ENCODE measurements at places on chromosomes 12 and 14. TPM values are rescaled to one million over a fixed set of nuclear protein-coding genes. Genes with fewer than 3 reads are reported as not detected.

DNA sequence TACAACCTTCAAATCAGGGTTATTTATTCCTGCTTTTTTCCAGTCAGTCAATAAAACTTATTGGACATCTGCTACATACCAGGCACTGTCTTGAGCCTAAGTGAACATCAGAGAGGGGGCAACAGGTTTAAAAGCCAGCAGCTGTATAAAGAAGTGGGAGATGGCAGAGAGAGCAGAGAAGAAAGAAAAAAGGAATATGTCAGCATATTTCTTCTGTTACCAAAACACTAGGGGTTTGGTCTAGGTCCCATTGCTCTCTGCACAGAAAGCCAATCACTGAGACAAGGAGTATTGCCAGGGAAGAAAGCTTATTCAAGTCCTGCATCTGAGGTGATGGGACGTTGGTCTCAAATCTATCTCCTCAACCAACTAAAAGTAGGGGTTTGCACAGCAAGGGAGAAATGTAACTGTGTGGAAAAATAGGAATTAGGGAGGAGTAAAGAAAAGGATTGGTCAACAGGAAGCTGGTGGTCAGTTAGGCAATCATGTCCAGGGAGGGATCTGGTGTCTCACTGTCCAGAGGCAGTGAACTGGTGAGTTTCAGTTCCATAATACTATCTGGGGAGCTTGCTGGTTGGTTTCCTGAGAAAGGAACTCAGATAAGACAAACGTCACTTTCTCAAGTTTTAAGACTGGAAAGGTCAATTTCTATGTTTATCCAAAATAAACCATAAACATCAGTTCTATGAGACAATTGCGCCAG is 107.5 kb downstream of the PHLDA1 start:
- no peak for DNase-seq

DNA sequence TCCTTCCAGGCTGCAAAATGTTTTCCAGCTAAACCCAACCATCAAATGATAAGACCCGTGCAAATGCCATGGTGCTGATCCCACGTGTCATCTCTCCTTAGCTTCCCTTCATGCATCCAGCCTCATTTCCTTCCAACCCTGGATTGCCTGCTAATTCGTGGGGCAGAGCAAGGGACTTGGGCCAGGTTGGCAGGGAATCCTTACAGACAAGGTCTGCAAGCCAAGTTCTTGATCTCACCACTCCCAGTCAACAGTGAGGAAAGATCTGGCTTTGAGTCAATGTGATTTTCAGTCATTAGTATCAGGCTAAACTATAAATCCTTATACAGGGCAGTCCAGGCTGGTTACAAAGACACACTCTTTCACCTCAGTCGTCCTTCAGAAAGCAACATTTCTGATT is 150.9 kb downstream of the ANO2 start:
- DNase-seq: no peak

DNA sequence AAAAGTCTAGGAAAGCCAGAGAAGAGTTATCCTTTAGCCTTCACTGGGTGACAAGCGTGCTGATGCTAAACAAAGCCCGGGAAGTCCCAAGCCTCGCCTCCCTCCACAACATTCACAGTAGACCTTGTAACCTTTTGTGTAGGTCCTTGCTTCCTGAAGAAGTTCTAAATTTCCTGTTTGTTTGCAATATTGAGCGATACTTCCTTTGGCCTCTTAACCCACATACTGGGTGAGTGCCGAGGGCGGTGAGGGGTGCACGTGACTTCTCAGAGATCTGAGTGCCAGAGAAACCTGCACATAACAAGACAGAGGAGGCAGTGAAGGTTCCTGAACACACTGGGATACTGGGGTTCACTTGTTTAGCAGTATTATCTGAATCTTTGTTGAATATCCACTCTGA is 134.3 kb downstream of the PLXNC1 start:
- DNase-seq: peak; percentile 18

DNA sequence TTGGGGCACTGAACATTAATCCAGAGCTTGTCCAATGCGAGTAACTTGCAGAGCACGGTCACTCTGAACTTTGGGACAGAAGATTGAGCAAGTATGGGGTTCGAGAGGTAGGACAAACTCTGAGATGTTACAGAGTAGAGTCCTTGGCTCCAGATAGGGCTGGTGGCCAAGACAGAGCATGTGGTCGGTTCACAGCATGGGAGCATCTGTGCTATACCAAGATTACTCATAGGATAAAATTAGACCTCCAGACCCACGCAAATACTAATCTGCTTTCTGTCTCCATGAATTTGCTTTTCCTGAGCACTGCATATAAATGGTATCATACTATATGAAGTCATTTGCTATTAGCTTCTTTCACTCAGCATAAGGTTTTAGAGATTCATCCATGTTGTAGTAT is 93.4 kb upstream of the TBX5 start:
- no peak for DNase-seq

- no peak for DNase-seq
These were observed 15.8 kb downstream of the JAG2 start for GRCh38 chr14:105152794-105153241.

- peak; percentile 37 for DNase-seq
These were observed 19.3 kb downstream of the NFKBIA start for GRCh38 chr14:35385042-35385839.

GRCh38 chr14:87869619-87870583 is 123.1 kb downstream of the GALC start:
- no peak for DNase-seq

DNA sequence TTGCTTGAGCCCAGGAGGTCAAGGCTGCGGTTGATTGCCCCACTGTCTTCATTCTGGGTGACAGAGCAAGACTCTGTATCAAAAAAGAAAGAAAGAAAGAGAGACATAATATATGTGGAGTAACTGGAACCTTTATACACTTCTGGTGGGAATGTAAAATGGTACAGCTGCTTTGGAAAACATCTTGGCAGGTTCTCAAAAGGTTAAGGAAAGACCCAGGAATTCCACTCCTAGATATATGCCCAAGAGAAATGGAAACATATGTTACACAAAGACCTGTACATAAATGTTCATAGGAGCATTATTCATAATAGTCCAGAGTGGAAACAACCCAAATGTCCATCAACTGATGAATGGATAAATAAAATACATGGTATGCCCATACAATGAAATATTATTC is 7.2 kb downstream of the RBMS2 start:
- DNase-seq: no peak

DNA sequence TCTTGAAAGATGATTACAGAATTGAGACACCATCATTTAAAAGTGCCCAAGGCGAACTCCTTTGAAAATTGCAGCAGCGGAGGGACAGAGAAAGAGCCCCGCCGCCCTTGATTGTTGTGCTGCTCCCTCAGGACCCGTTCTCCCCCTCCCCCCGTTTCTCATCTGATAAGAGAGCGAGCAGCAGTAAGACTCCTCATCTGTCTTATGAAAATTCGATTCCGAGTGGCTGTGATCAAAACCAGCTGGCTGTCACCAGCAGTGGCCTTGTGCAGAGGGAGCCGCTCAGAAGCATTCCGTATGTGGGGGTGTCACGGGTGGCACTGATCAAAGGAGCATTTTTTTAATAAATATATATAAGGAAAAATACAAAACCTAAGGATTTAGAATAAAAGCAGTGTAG is 78.0 kb upstream of the GPATCH2L start:
- no peak for DNase-seq

FUT8 gene
- polyA plus RNA-seq: 10.9 TPM

DCN gene
- polyA plus RNA-seq: 0.38 TPM

CD163 gene
- not detected for polyA plus RNA-seq

B3GNT4 gene
- 0.11 TPM for polyA plus RNA-seq

RPL10L gene
- not detected for polyA plus RNA-seq

TEX52 gene
- not detected for polyA plus RNA-seq

CRIP2 gene
- 954 TPM for polyA plus RNA-seq

RND1 gene
- 5.2 TPM for polyA plus RNA-seq

All from endothelial cell of umbilical vein (primary cell).